Left renal pelvis (tissue), 4 donors: ENCODE measurements at places on chromosomes 12 and 14. TPM values are rescaled to one million over a fixed set of nuclear protein-coding genes. Genes with fewer than 3 reads are reported as not detected.

HVCN1 gene
- polyA plus RNA-seq: 9.5 TPM

SLC38A4 gene
- polyA plus RNA-seq: 27.5 TPM

- DNase-seq: no peak
Measured at GRCh38 chr12:27236498-27236897, 7.6 kb upstream of the STK38L start.

GRCh38 chr12:113103756-113104450 is 31.7 kb downstream of the RASAL1 start:
- no peak for DNase-seq

- DNase-seq: no peak
Measured at GRCh38 chr12:81949416-81949815, 190.3 kb upstream of the PPFIA2 start.

GRCh38 chr12:70045036-70045435 is 198.2 kb upstream of the CNOT2 start:
- no peak for DNase-seq
